Cortex of kidney (tissue), 1 donor: ENCODE measurements at places on chromosomes 16 and 17.

DNA sequence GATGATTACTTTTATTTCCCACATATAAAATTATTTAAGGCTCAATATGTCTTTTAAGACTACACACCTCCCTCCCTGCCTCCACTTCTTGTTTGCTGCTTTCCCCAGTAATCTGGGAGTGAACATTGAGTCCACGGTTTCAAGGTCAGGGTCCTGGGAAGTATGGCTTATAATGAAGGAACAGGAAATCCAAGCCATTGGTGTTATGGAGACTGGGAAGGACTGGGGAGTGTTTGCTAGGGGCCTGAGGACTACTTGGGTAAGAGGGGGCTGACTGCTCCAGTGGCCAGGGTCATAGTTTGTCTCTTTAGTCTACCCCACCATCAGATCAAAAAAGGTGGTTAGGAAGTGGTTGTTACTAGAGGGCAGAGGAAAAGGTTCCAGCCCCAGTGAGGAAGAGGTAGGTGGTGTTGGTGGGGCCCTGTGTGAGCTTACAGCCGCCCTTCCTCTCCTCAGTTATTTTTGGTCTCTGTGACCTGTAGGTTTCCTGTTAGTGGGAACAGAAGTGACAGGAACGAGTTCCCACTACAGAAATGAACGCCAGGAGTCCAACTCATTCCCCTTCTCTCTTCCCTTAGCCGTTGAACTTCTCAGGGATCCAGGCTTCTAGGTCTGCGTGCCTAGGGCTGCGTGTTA is 742 bp upstream of the SLC16A13 start:
- DNase-seq, result no peak

GRCh38 chr16:2838928-2839327 is 8.8 kb downstream of the ZG16B start:
- no peak for DNase-seq

DNA sequence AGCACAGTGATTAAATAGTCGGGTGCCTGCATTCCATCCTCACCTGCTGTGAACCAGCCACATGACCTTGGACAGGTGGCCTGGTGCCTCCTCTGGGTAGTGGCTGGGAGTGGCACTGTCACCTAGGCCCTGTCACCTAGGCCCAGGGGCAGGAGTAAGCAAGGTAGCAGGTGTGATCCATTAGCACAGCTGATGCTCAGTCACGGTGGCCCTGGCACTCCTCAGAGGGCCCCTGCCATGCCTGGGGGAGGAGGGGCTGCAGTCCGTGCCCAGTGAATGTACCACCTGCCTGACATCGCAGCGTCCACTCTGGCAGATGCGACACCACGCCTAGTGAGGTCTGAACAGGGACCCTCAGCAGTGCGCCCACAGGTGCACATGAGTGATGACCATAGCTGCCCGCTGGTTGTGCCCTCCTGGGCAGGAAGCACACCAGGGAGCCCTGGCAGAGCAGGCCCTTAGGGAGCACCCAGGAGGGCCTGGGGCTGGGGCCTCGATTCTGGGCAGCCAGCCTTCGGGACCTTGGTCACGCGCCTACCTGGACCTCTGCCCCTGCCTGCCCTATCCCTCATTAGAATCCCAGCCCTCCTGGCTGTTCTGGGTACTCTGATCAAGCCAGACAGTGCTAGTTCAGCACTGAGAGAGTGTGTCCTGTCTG is 33.1 kb upstream of the CRISPLD2 start:
- DNase-seq, result no peak

- DNase-seq, result no peak
Measured at GRCh38 chr16:66408163-66409048, 18.7 kb upstream of the BEAN1 start.

DNA sequence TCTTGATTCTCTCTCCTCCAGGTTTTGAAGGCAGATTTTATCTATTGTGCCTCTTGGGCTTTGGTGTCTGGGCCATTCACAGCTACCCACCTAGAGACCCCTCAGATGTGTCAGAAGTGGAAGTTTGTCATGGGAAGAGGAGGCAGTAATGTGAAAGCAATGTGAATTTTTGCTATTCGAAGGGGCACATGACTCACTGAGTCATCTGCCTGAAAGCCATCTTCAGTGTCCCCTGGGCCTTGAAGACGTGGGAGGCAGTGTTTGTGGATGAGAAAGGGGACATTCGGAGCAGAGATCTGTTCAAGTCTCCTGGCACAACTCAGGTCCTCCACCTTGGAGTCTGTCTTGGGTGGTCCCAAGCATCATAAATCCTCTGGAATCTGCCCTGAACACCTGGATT is 530.2 kb downstream of the NPIPA7 start:
- no peak for DNase-seq

- no peak for DNase-seq
Measured at GRCh38 chr17:65589321-65589720, 27.9 kb upstream of the AXIN2 start.

DNA sequence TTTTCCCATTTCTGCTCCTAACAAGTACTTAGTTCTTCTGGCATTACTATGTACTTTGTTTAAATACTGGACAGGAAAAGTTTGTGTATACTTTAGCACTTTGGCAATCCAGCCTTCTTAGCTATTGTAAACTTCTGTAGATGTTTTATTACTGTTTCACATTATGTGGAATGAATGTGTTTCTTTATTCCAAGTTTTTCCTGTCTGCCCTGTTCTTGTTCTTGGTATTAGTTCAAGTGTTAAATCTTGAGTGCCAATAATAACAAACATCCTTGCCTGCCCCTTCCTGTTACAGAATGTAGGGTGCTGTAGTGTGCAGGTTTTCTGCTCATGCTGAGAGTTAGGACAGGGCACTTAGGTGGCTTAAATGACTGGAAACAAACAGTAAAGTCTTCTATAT is 7.3 kb upstream of the CAPNS2 start:
- no peak for DNase-seq

- no peak for DNase-seq
Measured at GRCh38 chr16:22065252-22065651, 27.1 kb upstream of the VWA3A start.

DNA sequence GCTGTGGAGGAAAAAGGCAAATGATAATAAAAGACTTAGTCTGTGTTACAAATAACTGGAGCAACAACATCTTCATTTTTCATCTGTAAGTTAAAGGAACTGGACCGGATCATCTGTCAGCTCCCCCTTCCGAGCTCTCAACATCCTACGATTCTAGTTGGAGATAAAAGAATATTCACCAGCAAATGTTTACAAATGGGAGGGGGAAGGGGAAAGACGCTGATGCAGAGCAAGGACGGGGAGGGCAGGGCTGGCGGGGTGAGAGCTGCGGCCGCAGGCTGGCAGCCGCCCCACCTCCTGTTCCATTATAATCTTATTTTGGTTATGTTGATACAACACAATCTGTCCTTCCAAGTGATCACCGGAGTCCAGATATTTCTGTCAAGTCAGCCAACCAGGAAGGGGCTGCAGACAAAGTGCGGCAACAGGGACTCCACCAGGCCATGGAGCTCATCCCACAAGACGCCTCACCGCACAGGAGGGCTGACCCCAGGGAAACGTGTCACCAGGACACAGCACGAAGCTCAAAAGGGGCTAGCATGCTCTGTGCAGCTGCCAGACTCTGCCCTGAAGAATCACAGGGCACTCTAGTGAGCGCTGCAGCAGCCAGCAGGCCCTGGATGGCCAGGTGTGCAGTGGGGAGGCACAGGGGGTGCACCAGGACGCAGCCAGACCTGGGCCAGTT is 19.7 kb downstream of the FBXO31 start:
- no peak for DNase-seq

- DNase-seq, result no peak
Measured at GRCh38 chr16:9123871-9124270, 32.4 kb downstream of the HAPSTR1 start.

DNA sequence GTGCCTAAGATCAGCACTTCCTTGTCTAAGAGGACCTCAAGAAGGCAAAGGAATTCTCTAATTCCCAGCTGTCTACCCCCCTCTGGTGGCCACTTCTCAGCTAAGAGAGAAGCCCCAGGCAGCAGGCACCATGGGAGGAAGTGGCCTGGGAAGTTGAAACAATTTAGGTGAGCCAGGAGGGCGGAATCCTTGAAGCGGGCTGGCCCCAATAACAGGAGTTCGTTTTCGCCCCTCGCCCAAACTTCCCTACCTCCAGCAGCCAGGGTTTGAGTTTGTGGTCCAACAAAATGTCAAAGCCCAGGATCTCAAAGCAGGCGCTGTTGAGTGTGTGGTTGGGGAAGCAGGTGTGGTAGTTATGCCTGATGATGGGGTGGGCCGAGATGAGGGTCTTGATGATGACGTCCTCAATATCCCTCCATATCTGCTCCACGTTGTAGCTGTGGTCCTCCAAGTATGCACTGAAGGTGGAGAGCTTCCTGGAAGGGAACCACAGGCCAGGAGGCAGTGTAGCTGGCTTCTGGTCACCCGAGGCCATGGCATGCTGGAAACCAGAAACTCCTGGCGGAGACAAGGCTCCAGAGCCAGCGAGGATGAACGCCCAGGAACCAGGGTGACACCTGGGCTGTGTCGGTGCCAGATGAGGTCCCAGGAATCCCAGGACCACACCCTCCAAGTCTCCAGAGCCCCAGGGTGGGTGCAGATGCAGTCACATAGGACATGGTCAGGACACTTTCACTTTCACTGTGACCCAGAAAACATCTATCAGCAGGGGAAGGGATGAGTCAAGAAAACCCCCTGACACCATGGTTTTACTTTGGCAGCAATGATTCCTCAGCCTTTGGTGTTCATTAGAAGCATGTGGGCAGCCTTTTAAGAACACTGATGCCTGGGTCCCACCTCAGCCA is 25.6 kb downstream of the TTLL6 start:
- no peak for DNase-seq

DNA sequence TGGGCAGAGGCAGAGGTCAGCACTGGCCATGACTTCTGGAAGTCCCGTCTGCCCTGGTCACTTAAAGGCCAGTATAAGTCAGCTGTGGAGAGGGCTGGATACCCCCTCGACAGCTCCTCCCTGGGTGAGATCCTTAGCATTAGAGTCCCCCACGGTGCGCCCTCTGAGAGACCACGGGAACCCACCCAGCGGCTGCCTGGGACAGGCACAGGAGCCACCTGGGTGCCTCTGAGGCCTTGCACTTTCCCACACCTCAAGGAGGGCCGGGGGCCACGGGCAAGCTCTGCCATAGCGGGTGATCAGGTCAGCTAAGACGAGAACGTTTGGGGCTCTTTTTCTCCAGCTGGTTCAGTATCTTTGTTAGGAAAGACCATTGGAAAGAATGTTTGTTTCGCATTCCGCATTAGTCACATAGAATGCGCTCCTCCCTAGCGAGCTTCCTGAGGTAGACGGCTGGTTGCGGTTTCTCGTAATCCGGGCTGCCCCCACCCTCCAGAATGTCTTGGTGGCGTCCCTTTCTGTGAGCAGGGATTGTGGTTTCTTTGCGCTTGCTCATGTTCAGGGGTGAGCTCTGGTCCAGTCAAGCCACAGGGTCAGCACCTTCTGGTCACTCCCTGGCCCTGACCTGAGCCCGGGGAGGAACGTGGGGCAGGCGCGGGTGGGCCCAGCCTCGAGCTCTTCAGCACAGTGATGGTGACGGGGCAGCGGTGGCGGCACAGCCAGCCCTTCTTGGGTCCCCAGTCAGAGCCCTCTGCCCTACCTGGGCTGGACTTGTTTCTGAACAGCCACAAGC is 25.2 kb downstream of the NME3 start:
- no peak for DNase-seq

- no peak for DNase-seq
Measured at GRCh38 chr17:9725575-9725974, 65.8 kb downstream of the DHRS7C start.

DNA sequence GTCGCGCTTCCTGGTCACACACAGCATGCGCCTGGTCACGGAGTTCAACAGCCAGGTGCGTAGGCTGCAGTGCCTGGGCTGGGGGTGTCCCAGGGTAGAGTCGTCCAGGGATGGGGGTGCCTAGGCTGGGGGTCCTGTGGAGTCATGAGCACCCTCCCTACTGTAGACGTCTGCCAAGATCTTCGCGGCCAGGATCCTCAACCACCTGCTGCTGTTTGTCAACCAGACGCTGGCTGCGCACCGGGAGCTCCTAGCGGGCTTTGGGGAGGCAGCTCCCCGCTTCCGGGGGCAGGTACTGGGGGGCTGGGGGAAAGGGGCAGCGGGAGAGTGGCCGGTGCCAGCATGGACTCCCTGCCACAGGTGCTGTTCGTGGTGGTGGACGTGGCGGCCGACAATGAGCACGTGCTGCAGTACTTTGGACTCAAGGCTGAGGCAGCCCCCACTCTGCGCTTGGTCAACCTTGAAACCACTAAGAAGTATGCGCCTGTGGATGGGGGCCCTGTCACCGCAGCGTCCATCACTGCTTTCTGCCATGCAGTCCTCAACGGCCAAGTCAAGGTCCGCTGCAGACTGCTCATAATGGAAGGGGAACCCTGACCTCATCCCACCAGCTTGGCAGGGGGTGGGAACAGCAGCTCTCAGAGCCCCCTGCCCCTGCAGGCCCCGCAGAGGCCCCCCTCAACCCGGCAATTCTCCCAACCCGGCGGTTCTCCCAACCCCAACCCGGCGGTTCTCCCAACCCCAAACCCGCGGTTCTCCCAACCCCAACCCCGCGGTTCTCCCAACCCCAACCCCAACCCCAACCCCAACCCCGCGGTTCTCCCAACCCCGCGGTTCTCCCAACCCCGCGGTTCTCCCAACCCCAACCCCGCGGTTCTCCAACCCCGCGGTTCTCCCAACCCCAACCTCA is 2.4 kb downstream of the PDIA2 start:
- no peak for DNase-seq

GRCh38 chr16:17228048-17228707 is 242.6 kb downstream of the XYLT1 start:
- DNase-seq, result no peak

DNA sequence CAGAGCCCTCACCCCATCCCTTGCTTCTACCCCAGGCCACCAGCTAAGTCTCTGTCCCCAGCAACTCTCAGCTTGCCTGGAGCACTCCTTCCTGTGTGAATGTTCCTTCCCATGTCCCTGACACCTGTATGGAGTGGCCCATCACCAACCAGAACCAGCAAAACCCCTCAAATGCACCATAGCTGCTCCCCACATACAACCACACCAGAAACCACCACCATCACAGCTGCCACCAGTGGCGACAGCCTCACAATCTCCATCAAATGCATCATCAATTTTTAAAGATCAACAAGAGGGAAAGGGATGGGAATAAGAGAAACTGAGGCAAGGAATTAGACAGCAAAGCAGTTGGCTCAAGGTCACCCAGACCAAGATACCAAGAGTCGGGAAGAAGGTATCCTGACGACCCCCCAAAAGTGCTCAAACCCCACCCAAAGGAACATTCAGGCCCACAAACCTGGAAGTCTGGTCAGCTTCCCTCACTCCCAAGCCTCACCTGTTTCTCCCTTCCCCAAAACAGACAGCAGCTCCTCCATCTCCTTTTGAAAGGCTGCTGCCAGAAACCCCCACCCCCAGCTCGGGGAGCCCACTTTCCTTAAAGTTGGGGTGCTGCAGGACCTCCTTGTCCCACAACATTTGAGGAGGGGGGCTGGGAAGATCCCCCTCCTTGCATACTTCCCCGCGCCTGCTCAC is 1.8 kb downstream of the SRCIN1 start:
- no peak for DNase-seq
